ENCODE measurements at places on chromosomes 2 and 18. TPM values are rescaled to one million over a fixed set of nuclear protein-coding genes. Genes with fewer than 3 reads are reported as not detected.
A peak's percentile ranks its signal among the peaks of the same experiment; 100 is the strongest.

Gene ZNF396
- total RNA-seq = 0.51 TPM

Gene KCNG3
- total RNA-seq = not detected

DNA sequence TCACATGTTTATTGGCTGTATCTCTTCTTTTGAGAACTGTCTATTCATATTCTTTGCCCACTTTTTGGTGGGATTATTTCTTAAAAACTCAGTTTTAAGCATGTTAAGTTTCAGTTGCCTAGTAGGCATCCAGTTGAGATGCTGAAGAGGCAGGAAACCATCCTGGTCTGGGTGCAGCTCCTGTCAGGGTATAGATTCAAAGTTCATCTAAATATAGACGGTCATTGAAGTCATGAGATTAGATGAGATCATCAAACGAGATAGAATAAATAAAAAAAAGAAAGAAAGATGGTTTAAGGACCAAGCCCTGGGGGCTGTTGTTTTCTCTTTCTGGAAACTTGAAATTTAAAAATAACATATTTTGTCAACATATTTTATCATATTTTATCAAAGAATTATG is 9.2 kb upstream of the DNAH7 start:
- DNase-seq = no peak

DNA sequence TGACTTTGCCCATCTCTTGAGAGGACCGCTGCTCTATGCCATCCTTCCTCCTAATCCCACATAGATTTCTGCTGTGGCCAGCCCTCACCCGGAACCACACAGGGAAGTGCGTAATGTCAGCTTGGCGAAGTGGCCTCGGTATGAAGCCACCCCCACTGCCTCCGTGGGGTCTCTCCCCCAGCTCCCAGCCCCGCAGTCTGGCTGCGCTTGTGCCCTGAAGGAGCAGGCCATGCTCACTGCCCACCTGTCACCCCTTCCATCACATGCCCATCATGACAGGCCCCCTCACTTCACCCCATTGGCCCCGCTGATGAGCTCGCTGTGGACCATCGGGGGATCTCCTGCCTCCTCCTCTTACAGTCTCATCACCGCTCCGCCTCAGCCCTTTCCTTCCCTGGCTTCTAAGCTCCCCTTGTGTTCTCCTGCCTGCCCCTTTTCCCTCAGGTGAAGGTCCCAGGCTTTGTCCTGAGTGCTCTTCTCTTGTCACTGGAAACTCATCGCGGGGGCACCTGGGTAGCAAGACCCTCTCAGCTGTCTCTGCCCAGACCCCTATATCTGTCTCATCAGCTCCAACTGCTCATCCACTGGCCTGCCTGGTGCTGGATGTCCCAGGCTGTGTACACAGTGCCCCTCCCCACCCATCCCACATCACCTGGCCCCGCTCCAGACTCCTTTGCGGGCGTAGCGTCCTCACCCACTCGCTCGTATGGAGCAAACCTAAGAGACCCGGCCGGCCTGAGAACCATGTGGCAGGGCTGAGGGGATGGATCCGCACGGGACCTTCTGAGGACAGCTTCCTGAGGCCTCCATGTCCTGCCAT is 81.7 kb downstream of the GLI2 start:
- DNase-seq = no peak

DNA sequence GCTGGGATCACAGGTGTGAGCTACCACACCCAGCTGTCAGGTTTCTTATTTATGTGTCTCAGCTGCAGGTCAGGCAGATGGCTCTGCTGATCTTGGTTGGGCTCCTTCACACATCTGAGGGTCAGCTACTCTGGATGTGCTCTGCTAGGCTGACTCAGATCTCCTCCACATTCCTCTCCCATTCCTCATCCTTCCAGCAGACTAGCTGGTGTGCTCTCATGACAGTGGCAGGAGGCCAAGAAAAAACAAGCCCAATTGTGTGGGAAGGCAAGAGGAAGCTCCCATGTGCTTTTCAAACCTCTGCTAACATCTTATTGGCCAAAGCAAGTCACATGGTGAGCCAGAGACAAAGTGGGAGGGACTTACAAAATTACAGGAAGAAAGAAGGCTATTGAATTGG is 11.7 kb upstream of the MSH6 start:
- DNase-seq = no peak

DNA sequence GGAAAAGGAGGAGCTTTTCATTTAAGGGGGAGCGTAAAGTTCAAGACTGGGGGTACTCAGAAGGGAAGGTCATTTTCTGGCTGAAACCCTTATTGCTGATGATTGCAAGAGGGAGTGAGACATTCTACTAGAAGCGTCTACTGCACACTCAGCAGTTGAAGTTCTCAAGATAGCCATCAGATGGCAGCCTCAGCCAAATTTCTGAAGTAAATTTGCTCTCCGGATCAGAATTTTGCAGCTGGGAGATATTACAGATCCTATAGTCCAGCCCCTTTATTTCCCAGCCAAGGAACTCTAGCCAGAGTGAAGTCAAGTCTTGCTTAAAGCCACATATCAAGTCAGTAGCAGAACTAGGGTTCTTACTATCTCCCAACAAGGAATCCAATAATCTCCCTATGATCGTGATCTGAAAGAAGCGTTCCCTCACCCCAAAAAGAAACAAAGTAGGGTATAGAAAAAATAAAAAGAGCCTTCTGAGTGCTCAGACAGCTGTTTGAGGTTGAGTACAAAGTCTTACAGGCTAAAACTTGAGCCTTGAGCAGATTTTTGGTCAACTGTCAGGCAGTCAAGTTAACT is 24.0 kb downstream of the RAX start:
- DNase-seq = peak; percentile 62

All from dermis microvascular lymphatic vessel endothelial cell (primary cell).